Stimulated activated CD4-positive, alpha-beta T cell treated with anti-CD3 and anti-CD28 coated beads, Interleukin-12 subunit alpha, Interleukin-12 subunit beta, amount 100 ng/mL, for 48 hours (primary cell): ENCODE measurements at places on chromosomes 13 and 19.
A peak's percentile ranks its signal among the peaks of the same experiment; 100 is the strongest.

- DNase-seq, result no peak
These were observed 8.5 kb downstream of the CBARP start for GRCh38 chr19:1229056-1229923.

DNA sequence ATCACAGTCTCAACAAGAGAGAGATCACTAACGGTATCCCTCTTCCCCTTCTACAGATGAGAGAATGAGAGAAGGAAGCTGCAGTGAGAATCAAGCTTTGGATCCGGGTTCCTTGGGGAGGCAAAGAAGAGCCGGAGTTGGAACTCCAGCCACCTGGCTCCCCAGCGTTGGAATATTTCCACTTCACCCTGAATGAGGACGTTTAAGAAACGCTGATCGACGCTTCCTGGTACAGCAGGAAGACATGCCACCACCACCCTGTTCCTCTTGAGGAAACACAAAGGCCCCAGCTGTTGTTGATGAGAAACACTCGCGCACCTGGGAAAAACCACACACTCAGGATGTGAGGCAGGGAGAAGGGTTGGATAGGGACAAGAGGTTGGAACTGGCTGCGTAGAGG is 11.3 kb upstream of the CACNG8 start:
- no peak for DNase-seq

GRCh38 chr13:48334534-48335127 is 31.1 kb downstream of the RB1 start:
- no peak for DNase-seq

DNA sequence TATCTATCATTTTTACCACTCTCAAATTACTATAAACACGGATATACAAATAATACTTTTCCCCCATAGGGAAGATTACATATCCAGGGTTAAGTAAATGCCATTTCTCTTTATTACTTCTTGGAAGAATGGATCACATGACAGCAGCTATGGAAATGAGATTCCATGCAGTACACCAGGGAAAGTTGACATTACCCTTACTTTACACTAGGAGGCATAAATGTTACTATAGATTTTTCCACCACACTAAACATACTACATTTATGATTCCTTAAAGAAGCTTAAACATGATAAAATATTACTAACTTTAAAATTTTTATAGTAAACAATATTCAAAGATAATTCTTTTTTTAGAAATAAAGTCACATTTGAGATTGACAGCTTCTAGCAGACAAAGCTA is 611.4 kb downstream of the PCDH9 start:
- DNase-seq, result no peak

DNA sequence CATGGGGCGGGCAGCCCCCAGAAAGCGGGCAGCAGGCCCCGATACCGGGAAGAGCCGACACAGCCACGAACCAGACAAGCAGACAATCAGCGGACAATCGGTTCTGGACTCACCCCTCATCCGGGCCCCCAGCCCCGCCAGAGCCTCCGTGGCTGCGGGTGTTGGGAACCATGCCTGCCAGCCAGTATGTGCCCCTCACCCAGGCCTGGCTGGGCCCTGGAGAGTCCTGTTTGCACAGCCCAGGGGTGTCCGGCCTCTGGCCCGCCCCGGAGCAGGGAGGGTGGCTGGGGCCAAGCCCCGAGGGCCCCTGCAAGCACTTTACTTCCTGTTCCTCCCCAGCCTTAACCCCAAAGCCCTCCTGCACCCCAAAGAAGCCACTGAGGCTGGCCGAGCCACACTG is 7.8 kb downstream of the PODNL1 start:
- no peak for DNase-seq

GRCh38 chr19:40006273-40006691 is 9.4 kb downstream of the ZNF546 start:
- no peak for DNase-seq

DNA sequence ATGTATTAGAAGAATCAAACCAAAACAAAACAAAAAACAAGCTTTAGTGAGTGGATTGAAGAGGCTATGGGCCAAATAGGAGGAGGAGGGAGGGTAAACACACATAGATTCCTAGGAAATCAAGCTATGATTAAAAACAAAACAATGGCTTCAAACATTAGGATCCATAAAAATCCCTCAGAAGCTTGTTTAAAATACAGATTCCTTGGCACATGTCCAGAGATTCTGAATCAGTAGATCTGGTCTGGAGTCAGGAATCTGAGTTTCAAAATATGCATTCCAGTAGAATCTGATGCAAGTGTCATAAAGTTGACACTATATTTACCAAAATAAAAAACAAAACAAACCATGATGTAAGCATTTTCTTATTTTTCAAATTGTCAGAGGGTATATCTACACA is 692.8 kb upstream of the SGCG start:
- no peak for DNase-seq

DNA sequence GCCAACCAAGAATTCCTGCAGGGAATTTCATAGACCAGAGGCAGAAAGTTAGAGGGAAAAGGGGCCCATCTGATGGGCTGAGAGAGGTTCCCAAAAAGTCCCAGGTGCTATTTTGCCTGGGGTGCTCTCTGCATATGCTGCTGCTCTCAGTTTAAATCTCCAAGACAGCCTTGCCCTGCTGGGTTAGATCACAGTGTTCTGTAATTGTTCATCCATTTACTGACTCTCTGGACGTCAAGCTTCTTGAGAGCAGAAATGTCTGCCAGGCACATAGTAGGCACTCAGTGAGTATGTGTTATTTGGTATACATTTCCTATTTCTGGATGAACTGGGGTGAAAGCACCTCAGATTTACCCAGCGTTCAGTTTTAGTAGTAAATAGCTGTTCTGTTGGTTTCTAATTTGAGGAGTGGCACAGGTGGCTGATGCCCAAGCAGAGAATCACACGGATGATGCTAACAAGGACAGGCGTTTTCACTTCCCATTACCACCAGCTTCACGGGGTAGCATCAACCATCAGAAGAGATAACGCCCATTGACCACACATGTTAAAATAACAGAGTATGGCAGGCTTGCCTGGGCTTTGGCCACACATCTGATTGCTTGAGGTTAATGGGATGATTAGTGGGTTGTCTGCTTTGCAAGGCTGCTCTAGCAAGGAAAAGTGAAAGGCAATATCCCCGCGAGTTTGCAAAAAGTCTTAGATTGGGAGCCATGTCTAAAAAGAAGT is 161.1 kb downstream of the SLC7A1 start:
- DNase-seq, result no peak

- no peak for DNase-seq
These were observed 39.4 kb upstream of the DACH1 start for GRCh38 chr13:71906448-71906847.

GRCh38 chr19:9528757-9529336 is 9.6 kb downstream of the ZNF426 start:
- no peak for DNase-seq

- DNase-seq, result no peak
These were observed 343.5 kb downstream of the UQCRFS1 start for GRCh38 chr19:28869459-28869858.

DNA sequence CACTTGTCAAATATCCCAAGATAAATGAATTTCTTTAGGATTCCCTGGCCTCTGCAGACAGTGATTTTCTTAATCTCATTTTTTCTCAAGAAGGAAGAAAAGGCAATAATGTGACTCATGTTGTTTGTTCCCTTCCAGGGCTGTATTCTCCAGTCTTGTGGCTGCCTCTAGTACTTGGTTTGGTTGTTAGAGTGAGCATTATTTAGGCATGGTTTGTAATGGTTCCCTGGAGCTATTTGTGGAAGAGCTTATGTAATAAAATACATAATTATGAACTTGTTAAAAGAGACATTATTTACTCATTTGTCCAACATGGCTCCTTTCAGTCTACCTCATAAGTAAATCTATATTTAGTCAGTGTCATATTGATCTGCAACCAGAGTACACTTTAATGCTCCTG is 270.4 kb downstream of the DCT start:
- DNase-seq, result no peak

GRCh38 chr19:17718947-17719711 is at the start of gene MAP1S:
MAP1S (plus strand) TSS chr19:17719480; CDS start chr19:17719503, 23 bp downstream.
- DNase-seq, result peak; percentile 52

- no peak for DNase-seq
These were observed 14.5 kb downstream of the ZNF426 start for GRCh38 chr19:9523885-9524474.

DNA sequence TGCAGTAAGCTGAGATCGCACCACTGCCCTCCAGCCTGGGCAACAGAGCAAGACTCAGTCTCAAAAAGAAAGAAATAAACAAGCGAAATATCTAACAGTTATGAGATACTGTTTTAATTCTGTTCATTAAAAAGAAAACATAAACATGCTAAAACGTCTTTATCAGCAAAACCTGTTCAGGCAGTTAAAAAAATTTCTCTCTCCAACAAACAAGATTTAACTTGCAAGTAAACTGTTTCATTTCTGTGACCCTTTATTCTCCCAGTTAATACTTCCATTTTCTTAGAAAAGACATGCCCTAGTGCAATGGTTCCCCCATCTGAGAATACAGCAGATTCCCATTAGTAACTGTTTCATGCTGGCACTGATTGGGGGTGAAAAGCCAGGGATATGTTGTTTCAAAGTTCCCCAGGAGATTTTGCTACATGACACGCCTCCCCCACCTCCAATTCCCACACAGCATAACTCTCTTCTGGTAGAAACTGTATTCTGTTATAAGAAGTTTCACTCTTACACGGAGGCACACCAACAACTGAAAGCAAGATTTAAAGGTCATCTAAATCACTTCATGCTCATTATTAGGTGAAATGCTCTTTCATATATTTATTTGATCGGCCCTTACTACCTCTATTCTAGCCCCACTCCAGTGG is 24.4 kb downstream of the ELF1 start:
- no peak for DNase-seq

GRCh38 chr13:98835156-98835555 is 82.7 kb upstream of the SLC15A1 start:
- no peak for DNase-seq

- no peak for DNase-seq
These were observed 2.6 kb downstream of the MBNL2 start for GRCh38 chr13:97224544-97225300.

DNA sequence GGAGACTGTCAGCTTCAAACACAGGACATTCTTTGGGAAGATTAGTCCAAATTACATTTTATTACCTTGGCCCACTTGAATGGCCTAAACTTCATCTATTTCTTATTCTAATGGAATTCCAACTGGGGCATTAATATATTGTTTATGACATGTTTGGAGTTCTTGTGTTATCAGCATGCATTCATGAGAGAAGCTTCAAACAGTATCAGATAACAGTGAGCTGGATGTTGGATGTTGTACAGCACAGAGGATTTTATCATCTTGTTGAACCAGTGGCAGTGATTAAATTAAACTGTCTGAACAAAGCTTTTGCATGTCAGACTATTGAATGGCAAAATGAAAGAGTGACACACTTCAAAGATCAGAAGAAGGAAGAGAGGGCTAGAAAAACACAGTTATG is 50.0 kb downstream of the MZT1 start:
- no peak for DNase-seq

DNA sequence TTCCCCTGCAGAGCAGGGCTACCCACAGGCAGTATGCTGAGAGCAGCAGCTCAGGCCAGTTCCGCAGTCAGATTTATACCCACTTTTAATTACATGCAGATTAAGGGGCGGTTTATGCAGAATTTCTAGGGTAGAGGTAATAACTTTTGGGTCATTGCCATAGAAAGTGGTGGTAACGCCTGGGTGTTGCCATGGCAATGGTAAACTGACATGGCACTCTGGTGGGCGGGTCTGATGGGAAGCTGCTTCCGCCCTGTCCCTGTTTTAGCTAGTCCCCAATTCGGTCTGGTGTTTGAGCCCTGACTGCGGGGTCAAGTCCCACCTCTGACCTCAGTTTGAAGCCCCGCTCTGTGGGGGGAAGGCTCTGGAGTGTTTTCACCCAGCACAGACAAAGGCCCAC is 141.1 kb upstream of the VSTM2B start:
- DNase-seq, result no peak

GRCh38 chr19:29837448-29837981 is 25.7 kb downstream of the CCNE1 start:
- DNase-seq, result peak; percentile 30

- no peak for DNase-seq
These were observed 773.4 kb upstream of the SLITRK1 start for GRCh38 chr13:84655677-84656076.

DNA sequence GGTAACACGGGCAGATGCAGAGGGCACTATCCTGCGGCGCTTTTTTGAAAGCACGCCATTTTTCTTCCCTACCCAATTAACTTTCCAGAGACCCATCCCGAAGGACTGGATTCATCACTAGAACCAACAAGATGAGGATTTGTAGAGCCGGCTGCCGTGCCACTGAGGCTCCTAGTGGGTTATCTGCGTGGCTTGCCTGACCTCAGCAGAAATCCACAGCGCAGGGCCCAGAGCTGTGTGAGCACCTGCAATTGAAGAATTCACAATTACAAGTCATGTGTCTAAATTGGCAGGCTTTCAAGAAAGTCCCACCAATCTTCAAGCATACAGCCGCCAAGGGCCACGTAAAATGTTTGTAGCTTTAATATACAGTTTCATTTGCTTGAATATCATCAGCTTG is 75.5 kb downstream of the ALOX5AP start:
- no peak for DNase-seq

- no peak for DNase-seq
These were observed 30.3 kb downstream of the SHISA2 start for GRCh38 chr13:26021516-26021915.

DNA sequence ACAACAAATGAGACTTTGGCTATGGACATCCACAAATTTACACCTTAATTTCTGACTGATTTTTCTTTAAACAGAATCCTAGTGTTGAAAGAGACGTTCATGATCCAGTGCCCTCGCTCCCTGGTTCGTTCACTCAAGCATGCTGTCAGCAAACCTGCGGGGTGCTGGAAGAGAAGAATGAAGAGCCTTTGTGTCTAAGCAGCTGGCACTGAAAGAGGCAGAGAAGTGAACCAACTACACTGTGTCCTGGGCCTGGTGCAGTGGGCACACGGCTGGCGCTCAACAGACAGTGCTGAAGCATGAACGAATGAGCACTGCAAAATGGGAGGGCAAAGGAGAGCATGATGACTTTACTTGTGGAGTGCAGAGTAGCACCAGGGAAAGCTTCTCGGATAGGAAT is 46.8 kb downstream of the MIPEP start:
- no peak for DNase-seq

DNA sequence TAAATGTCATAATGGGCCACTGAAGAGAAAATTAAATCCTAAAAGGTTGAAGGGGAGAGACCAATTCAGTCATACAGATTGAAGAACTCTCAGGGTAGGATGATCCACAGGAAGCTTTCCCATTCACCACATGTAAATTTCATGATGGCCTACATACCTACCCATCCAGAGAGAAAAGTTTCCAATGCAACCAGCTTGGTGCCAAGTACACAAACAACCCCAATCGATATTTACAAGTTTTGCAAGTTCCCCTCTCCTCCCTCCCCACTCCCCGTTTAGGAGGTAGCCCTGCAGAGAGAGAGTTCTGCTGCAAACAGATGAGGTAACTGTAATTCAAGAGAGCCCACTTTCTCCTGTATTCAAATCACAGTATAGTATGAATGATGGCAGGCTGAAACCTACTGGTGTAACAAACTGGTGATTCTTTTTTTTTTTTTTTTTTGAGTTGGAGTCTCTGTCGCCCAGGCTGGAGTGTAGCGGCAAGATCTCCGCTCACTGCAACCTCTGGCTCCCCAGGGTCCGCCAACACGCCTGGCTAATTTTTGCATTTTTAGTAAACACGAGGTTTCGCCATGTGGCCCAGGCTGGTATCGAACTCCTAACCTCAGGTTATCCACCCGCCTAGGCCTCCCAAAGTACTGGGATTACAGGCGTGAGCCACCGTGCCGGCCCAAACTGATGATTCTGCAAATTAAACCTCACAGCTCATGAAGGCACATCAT is 14.4 kb downstream of the FOXO1 start:
- DNase-seq, result no peak
